Activated T-cell treated with anti-CD3 and anti-CD28 coated beads for 4 hours (primary cell): ENCODE measurements at places on chromosomes 16 and 17.

- DNase-seq: no peak
Measured at GRCh38 chr17:17042851-17043460, 699 bp downstream of the MPRIP start.

GRCh38 chr17:81976332-81977210 is 858 bp upstream of the ASPSCR1 start:
- DNase-seq: no peak

DNA sequence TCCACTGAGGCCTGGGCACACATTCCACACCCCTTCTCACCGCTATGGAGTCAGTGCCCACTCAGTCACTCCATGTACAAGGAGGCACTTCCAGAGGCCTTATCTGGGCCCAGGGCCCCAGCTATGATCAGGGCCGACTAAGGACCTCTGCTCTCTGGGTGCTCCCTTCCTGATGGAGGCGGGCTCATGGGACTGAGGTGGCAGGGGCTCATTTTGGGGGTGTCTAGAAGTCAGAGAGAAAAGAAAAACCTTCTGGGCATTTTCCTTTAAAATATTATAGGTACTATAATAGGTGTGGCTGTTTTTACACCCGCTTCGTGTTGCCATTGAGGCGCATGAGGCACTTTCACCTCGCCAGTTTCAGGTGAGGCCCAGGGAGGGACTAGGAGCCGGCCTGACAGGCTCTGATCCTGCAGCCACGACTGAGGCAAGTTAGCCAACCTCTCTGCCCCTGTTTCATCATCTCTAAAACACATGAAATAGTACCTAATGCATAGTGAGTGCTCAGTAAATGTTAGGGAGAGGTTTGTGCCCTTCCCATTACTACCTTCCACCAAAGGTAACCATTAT is 14.4 kb downstream of the B9D1 start:
- DNase-seq: no peak

DNA sequence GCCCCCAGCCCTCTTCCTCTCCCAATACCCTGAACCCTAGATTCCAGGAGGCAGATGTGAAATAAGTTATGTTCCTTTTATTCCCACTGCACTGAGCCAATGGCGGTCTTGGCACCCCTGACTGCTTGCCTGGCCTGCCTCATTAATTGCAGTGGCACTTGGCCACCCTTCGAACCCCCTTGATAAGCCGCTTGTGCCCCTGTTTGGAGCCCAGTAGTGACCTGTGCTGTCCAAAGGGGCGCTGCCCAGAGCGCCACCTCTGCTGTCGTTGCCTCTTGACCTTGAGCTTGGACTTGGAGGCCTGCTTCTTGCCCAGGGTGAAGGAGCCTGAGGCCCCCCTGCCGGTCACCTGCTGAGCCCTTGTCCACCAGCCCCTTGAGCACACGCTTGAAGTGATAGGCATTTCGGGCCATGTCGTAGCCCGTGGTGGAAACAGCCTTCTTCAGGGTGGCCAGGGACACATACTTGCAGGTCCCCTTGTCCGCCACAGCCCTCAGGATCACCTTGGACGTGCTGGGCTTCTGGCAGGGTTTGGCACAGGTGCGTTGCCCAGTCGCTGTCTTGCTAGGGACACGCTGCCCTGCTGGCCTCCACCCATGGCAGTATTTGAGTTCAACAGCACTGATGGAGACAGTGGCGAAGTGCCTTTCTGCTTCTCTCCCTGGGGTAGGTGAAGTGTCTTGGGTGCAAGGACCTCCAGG is 5.7 kb downstream of the SGCA start:
- no peak for DNase-seq

- DNase-seq: no peak
Measured at GRCh38 chr17:30207655-30208054, 27.8 kb downstream of the SLC6A4 start.

DNA sequence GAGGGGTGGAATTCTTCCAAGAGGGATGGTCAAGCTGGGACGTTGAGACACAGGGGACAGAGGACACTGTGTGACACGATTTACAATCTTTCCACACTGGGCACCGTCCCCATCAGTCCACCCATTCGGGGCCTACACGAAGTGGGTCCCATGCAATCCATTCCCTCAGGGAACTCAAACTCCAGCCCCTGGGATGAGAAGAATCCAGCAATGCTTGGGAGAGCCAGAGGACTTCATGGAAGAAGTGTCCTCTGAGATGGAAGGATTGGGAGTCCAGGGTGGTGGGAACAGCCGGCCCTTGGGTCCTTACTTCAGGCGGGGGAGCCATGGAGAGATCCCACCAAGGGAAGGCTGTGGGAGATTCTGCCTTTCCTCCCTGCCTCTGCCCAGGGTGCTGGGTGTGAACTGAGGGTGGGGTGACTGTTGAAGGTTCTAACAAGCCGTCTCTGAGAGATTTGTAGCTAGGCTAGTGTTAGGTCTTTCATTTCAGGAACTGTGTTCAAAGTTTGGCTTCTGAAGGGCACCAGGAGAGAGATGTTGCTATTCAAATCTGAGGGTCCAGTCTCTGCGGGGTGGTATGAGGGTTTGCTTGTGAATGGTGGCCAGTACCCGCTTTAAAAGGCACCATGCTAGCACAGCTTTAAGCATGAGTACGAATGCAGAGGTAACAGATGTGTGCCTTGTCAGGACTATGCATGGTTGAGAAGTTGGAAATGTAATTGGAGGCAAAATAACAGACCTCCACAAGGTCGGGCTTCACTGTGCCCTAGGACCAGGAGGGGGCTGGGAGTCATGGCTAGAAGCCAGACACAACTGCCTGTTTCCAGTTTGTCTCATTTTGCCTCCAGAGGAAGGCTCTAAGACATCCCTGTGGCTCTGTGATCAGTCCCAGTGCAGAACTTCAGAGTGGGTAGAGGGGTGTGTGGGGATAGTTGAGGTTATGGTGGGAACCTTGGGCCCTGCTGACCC is 1.9 kb downstream of the ATP1B2 start:
- DNase-seq: no peak

DNA sequence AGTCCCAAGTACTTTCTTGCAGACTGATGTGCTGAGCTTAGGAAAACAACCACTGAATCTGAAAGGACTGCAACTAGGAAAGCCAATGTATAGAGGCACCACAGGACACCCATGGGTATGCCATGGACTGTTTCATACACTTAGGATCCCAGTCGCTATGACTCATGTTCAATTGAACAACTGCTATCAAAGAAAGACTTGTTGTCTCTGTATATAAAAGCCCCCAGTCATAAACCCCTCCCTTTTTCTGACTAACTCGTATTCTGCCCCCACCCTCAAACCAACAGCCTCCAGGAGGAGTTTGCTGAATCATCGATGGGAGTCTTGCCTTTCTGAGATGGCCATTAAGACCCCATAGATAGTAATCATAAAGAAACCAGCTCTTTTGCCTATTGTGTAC is 205.4 kb downstream of the ANKFN1 start:
- DNase-seq: no peak

- DNase-seq: no peak
Measured at GRCh38 chr17:75688209-75688825, 21.2 kb downstream of the SAP30BP start.

DNA sequence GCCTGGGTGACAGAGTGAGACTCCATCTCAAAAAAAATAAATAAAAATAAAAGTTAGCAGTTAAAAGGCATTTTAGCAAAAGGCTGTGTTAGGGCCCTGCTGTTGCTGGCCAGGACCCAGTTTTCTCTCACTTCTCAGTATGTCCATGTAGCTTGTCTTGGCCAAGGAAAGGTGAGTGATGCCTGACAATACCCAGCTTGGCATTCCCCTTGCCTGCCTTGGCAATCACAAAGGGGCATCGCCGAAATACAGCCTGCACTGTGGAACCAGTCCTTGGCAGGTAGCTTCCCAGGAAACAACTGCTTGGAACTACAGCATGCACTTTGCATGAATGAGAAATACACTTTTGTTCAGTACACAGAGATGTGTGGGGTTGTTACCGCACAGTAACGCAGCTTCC is 61.7 kb downstream of the DNAH17 start:
- DNase-seq: no peak

GRCh38 chr17:67139784-67140665 is 95.7 kb downstream of the CACNG1 start:
- no peak for DNase-seq

- DNase-seq: no peak
Measured at GRCh38 chr16:3824121-3824795, 56.3 kb downstream of the CREBBP start.

DNA sequence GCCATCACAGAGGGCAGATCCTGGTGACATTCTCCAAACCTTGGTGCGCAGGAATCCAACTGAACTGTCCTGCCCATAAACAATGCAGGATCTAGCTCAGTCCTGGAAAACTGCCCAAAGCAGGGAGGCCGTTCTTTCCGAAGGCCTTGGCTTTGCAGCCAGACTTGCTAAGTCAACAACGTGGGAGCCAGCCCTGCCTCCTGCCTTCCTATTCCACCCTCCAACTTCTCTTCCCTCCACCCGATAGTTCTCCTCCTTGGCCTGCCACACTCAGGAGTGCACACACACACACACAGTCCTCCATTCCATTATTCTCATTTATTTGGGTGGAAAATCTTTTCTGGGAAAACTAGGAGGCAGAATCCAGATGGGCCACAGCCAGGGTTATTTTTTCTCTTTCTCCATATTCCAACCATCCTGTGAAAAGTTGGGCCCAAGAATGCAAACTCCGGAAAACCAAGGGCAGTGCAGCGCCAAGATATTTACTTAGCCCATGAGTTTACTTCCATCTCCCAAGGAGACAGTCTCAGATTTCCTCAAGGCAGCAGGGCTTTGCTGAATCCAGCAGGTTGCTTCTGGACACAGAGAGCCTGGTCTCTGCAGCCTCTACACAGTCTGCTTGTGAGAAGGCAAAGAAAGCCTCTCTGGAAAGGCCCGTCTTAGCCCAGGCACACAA is 15.8 kb downstream of the COPRS start:
- DNase-seq: no peak

GRCh38 chr17:81551458-81552243 is 502 bp downstream of the FAAP100 start:
- DNase-seq: no peak

DNA sequence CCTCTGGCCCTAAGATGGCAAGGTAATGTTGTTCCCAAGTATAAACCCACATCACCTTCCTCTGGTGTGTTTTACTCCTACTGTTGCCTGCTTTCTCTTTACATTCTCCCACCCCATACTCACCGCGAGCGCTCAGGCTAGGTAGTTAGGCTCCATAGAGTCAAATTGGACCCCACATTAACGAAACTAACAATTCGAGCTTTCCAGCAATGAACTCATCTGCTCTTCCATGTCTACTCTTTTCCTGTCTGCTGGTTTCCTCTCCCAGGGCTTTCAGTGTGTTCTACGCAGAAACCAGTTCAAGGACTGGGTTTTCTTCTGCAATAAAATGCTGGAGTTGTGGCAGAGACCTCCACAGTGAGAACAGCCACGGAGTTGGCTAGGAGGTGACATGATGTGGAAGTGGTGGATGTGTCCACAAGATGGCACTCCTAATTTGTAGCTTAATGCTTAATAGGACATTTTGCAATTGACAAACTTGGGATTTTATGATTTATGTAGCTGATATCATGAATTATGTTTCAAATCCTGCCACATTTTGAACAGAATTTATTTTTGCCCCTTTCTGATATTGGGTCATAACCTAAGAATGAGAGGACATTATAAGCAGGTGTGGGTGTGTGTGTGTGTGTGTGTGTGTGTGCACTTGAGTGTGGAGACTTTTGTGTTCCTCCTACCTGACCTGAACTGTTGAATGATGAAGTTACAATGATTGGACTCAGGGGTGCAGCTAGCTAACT is 2.2 kb upstream of the UQCRC2 start:
- DNase-seq: no peak

GRCh38 chr17:4583206-4583605 is 1.1 kb upstream of the SMTNL2 start:
- DNase-seq: no peak

GRCh38 chr16:55323637-55324271 is at the start of gene IRX6:
Gene IRX6 (plus strand): TSS chr16:55324203. CDS start chr16:55325092, 889 bp downstream.
- DNase-seq: no peak

DNA sequence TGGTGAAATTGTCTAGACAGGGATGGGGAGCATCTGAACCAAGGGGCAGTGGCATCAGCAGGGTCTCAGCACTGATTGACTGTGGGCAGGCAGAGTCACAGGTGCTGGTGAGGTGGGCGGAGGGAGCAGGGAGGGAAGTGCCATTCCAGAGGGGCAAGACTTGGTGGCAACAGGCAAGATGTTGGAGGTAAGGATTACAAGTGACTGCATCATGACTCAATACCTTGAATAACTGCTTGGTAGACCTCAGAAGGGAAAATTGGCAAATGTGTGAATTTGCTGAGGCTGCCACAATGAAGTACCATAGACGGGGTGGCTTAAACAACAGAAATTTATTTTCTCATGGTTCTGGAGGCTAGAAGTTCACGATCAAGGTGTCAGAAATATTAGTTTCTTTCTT is 419.1 kb downstream of the HS3ST3B1 start:
- DNase-seq: no peak

- DNase-seq: no peak
Measured at GRCh38 chr17:63452046-63452961, 6.2 kb upstream of the CYB561 start.

GRCh38 chr16:27505297-27506236 is 44.1 kb downstream of the GTF3C1 start:
- DNase-seq: no peak

GRCh38 chr17:42182927-42183734 is 2.1 kb downstream of the HCRT start:
- no peak for DNase-seq

GRCh38 chr17:78241277-78242023 is 10.0 kb downstream of the TMEM235 start:
- DNase-seq: no peak

DNA sequence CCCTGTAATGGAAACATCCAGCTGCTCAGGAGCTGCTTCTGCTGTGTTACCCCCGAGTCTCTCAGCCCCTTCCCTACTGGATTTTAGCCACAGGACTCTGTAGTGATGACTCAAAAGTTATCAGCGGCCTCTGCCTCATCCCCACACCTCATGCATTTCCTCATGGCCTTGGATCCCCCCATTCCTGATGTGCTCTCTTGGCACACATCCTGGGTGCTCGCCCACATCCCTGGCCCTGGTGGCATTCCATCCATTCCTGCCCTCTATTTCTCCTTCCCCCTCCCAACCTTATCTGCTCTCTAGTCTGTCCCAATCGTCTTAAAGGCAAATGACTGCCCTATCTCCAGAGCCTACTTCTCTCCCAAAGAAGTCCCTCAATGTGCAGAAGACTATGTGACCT is 24.6 kb downstream of the MARF1 start:
- no peak for DNase-seq

DNA sequence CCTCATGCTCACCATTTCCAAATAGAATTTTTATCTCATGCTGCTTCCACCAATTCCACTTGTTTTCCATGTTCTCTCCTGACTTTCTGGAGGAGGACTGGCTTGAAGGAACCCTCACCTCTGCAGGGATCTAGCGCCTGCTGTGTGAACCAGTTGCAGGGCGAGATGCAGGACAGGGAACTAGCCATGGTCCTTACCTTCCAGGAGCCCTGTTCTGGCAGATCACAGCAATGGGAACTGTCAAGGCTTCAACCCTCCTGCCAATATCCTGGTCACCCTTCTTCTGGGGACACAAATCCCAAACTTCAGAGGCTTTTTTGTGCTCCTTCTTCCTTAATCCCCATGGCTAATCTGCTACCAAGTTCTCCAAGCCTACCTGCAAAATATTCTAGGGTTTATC is 60.4 kb upstream of the MMP2 start:
- DNase-seq: no peak
